ENCODE measurements at places on chromosomes 13 and 19. TPM values are rescaled to one million over a fixed set of nuclear protein-coding genes. Genes with fewer than 3 reads are reported as not detected.

SELENOV gene
- not detected for polyA plus RNA-seq

LILRA6 gene
- polyA plus RNA-seq = 1.1 TPM

RASAL3 gene
- 1.8 TPM for polyA plus RNA-seq

TTC9B gene
- 0.08 TPM for polyA plus RNA-seq

DNA sequence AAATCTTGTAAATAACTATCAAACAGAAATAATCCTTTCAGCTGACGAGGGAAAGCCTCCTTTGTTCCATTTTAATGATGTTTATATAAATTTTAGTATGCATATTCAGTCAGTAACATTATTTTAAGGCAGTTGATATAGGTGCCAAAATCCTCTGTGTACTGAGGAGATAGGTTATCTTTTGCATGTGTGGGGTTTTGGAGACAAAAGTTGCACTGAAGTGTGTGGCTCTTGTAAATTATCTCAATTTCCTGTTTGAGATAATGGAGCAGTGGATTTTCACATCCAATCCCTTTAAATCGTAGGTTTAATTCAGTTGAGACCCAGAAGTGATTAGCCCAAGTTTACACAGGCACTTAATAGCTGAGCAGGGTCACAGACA, 106.6 kb downstream of the RGCC start:
- no peak for DNase-seq

Data from muscle of back (tissue), 13 donors.